ENCODE measurements at places on chromosomes 2 and 18.

GRCh38 chr2:238305965-238306671 lies 14.2 kb upstream of the TRAF3IP1 start:
- DNase-seq, result no peak

DNA sequence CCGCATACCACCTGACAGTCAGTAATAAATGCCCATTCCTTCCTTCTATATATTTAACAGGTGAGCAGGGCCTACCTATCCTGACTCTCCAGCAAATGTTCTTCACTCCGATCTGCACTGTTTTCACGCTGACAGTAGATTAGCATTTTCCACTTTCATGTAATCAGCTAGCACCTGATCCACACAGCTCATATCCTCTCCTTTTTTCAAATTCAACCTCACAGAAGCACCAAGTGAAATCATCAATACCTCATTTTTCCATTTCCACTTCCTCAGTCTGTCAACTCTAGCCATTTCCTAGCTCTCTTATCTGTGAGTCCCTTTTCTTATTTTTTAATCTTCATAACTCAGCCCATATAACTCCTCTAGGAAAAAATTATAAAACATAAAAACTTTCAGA lies 402.8 kb downstream of the ZEB2 start:
- no peak for DNase-seq

- DNase-seq, result no peak
Measured at GRCh38 chr18:35142275-35142615, 98.6 kb upstream of the ZNF397 start.

DNA sequence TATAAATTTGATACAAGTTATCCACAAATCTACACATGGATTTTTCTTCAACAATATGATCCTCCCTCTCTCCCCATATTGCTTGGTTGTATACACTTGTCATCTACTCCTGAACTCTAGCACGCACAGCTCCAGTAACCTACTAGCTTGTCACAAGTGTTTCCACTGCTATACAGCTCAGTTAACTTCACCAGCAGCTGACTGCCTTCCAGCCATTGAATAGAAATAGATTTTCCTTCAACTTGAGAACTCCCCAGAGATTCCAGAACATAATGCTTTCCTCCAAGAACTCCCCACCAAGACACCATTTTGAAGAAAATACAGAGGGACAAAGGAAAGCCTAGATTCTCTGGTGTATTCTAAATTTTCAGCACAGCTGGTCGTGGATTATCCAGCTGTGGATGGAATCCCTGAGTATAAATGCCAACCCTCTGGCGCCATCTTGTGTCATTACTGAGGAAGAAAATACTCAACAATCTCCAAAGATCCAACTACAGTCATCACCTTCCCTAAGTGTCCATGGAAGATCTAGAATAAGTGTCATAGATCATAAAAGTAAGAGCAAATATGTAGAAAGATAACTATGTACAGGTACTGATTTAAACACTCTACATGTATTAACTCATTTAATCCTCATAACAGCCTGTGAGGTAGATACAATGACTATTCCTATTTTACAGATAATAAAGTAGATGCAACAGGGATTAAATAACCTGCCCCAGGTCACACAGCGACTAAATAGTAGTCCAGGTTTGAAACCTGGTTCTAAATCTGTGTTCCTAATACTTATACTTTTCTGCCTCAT lies 156.7 kb downstream of the ARHGAP28 start:
- no peak for DNase-seq

- no peak for DNase-seq
Measured at GRCh38 chr2:240210198-240210965, 69.9 kb upstream of the OTOS start.

GRCh38 chr18:49459404-49460171 lies 857 bp downstream of the DYM start:
- DNase-seq, result no peak

DNA sequence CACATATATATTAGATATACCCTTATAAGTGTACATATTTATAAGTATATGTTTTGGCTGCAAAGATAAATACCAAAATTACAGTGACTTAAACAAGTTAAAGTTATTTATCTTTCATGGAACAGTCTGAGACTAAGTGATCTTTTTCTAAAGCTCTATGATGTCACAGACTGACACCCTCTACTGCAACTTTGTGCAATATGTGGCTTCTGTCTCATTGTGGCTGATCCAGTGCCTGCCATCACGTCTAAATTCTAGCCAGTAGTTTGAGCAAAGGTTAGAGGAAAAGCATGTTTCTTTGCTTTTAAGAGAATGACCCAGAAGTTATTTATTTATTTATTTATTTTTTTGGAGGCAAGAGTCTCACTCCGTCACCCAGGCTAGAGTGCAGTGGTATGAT lies 13.8 kb upstream of the GATA6 start:
- no peak for DNase-seq

DNA sequence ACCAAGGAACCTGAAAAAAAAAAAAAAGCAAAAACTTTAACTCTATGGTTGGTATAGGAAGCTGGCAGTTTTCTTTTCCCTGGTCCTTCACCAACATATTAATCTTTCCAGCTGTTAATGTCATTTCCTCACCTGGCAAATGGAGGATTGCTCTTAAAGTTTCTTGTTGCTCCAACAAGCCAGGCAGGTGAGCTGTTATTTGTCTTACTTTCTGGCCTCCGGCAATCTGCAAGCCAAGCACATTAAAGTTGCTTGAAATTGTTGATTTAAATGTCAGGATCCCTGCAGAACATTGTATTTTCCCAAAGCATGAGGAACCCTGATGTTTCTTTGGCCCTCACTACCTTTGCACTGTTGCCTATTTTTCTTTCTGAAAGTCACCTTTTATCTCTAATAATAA lies 664.9 kb downstream of the METTL4 start:
- no peak for DNase-seq

DNA sequence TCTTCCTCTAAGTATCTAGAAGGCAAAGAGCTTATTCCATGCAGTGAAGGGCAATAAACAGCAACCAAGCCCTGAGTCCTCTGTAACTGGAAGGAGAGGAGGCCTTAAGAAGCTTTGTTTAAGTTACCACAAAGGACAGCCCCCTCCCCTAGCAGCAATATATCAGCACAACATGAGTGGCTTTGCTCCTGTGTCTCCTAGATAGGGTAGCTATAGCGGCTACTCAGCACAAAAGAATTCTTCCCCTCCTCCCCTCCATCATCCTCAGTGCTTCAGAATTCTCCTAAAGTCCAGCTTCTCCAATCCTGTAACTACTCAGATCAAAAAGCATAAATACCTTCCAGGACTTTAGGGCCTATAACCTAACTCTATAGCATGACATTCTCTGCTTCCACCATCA lies 16.5 kb downstream of the SUMO1 start:
- no peak for DNase-seq

DNA sequence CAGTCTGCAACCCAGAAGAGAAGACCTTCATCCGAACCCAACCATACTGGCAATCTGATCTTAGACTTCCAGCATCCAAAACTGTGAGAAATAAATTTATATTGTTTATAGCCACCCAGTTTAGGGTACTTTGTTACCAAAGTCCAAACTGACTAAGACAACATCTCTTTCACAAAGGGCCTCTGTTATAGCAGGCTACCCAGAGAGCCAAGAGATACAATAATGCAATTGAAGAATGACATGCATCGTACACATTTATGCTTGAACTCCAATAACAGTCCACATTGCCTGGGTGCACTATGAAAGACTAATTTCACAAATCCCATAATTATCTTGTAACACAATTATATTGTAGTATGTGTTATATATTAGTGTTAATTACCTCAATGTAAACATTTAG lies 39.1 kb upstream of the ANKRD44 start:
- no peak for DNase-seq

DNA sequence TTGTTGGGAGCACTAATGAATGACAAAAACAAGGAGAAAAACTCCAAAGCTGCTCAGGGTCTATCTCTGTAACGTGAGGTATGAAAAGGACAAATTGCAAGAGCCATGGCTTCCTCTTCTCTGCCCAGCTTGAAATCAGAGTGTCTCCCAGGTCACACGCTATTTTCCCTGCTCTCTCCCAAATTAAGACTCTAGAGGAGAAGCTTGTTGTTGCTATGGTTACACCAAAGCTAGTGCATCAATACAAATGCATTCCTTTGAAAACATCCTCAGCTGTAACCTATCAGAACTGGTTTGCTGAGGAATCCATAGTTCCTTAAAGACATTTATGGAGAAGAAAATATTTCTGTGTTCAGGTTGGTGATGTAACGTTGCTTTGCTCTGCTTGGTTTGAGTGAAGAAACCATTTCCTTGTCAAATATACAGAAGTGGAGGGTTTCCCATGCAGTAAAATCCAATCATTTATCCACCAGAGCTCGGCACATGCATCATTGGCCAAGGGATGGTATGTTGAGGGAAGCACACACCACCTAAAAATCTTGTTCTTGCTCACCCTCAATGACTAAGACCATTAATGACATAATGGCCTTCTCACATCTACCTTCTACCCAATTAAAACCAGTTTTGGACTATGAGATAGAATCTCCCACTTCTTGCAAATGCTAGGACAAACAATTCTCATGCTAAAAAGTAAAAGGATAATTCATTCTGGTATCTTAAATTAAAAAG lies 2135.6 kb upstream of the CELF4 start:
- DNase-seq, result no peak

- no peak for DNase-seq
Measured at GRCh38 chr2:220221992-220222391, 594.6 kb downstream of the SLC4A3 start.

All from PC-9 (cell line).